ENCODE measurements at places on chromosomes 16 and 17.
A peak's percentile ranks its signal among the peaks of the same experiment; 100 is the strongest.

- DNase-seq: no peak
Measured at GRCh38 chr17:61247439-61247838, 152.2 kb upstream of the TBX2 start.

DNA sequence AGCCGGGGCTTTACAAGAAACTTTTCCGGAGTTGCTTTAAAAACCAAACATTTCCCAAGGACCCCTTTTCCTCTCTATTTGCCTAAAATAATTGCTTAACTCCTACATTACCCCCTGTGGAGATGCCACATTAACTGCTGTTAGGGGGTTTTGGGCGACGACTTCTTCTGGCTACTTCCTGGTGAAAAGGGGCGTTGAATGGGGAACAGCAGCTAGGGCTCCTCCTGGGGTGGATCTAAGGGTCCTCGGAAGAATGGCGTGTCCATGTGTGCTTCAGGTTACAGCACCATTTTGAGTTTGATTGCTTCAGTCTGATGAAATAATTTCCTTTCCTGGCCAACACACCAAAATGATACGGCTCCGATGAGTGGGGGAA lies 22.0 kb downstream of the ABCC1 start:
- no peak for DNase-seq

GRCh38 chr17:60077672-60078519 lies 825 bp downstream of the HEATR6 start:
- peak; percentile 90 for DNase-seq

- no peak for DNase-seq
Measured at GRCh38 chr17:30230596-30231125, 4.8 kb downstream of the SLC6A4 start.

- peak; percentile 69 for DNase-seq
Measured at GRCh38 chr17:58364270-58364942, 12.4 kb upstream of the SUPT4H1 start.

GRCh38 chr17:4176808-4177472 lies 33.9 kb downstream of the CYB5D2 start:
- DNase-seq: no peak

DNA sequence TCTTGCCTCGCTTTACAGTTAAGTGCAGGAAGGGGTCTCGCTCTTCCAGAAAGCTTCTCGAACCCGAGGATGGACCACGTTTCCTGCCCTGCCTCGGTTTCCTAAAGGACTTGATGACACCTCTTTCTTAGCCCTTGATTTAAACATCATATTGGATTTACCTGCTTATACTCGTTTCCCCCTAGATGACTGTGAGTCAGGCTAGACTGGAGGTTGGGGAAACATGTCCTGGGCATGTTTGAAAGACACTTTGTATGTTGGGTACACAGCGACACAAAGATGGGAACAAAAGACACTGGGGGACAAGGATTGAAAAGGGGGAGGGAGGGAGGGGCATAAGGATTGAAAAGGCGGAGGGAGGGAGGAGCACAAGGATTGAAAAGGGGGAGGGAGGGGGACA lies 30.0 kb downstream of the SDK2 start:
- DNase-seq: no peak

- no peak for DNase-seq
Measured at GRCh38 chr17:81939218-81939617, 2.1 kb upstream of the PYCR1 start.

DNA sequence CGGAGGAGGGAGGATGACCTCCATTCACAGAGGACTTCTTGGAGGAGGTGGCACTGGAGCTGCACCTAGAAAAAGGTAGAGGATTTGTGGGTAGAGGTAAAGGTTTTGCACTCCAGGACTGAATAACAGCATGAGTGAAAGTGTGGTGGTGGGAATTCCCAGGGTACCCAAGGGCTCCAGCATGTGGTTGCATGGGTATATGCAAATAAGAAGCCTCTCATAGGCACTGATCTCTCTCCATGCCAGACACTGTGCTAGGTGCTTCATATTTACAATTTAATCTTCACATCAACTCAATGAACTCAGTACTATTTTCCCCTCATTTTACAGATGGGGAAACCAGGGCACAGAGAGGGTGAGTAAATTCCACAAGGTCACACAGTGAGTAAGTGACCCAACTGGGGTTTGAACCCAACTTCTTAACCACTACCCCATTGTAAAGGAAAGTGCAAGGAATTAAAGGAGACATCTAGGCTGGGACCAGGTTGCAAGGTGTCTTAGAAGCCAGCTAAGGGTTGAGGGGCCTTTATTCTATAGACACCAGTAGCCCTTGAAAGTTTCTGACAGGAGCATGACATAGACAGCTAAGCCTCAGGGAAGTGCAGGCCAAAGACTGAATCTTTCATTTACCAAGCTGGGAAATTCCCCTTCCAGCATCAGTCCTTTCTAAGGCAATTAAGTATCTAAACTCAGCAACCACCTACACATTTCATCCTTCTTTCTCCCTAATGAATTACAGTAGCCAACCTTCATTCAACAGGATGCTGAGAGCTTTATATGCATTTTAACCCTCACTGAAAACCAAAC lies 21.3 kb downstream of the SCNN1B start:
- DNase-seq: no peak

- DNase-seq: peak; percentile 29
Measured at GRCh38 chr16:14600164-14600563, 29.9 kb downstream of the PARN start.

- DNase-seq: peak; percentile 66
Measured at GRCh38 chr16:89037261-89038152, 56.1 kb upstream of the ACSF3 start.

DNA sequence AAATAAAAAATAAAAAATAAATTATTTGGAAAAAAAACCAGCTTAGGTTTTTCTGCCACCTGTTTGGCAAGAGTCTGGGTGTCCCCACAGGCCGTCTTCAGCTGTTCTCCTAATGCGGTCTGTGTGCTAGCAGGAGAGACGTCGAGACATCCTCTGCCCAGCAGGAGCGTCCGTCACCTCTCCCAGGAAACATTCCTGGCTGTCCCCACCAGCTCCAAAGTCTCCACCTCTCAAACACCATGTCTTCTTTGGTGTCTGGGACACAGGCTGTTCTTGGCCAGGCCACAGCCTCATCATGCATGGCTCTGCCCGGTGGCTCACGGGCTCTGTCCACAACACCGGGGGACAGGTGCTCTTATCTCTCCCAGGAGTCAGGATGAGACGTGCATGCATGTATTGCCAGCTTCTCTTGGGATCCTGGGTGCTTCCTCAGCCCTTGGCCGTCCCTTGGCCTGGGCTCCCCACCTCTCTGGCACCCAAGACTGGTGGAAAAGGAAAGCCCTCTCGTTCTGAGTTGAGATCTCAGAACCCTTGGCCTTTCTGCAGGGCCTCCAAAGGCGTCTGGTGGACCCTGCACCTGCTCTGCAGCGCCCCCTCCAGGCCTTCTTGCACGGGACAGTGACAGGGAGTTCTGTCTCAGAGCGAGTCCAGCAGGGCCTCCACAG lies 84.9 kb upstream of the CBX4 start:
- peak; percentile 88 for DNase-seq

GRCh38 chr16:57529391-57530103 lies 6.8 kb downstream of the CCDC102A start:
- no peak for DNase-seq

DNA sequence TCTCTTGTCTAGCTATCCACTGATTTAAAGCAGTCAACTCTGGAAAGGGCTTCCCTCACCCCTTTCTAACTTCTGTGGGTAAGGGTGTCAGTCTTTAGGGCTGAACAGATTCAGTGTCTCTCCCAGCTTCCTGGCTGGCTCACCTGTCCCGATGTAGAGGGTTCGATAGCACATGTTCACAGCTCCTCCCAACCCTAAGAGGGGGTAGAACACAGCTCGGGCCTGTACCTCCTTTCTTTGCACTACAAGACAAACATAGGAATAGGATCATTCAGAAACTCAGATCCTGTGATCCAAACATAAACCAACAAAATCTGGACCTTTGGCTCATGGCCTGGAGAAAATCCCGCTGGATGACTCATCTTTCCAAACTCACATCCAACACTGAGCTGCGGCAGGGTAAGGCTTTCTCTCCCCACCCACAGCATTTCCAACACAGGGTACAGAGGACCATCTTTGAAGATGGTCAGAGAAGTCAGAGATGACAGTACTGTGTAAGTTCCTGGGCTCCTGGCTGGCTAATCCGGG lies 5.8 kb upstream of the DHRS13 start:
- DNase-seq: no peak

DNA sequence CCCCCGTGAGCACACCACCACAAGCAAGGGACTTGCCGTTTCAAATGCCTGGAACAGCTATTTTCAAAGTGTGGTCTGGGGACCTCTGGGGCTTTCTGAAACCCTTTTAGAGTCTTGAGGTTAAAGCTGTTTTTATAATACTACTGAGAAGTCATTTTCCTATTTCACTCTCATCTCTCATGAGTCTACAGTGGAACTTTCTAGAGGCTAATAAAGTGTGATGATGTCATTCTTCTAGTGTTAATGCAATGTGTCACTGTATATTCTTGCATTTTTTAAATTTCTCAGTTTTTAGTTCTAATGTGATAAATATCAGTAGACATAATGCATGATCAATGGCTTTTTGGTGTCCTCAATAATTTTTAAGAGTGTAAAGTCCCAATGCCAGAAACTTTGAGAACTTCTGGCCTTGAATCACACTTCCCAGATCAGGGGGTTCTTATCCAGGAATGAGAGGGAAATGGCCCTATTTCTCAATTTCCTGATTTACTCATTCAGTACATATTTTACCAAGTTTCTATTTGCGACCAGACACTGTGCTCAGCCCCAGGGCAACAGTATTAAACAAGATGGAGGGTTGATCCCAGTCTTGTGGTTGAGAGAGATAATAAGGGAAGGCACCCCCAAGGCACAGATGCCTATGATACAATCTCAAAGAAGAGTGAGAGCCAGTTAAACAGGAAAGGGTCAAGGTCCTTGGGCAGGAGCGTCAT lies 444.0 kb downstream of the HS3ST3B1 start:
- no peak for DNase-seq

- peak; percentile 43 for DNase-seq
Measured at GRCh38 chr17:40556884-40557414, 8.3 kb downstream of the CCR7 start.

- no peak for DNase-seq
Measured at GRCh38 chr17:39920218-39921210, 2.1 kb upstream of the GSDMB start.

DNA sequence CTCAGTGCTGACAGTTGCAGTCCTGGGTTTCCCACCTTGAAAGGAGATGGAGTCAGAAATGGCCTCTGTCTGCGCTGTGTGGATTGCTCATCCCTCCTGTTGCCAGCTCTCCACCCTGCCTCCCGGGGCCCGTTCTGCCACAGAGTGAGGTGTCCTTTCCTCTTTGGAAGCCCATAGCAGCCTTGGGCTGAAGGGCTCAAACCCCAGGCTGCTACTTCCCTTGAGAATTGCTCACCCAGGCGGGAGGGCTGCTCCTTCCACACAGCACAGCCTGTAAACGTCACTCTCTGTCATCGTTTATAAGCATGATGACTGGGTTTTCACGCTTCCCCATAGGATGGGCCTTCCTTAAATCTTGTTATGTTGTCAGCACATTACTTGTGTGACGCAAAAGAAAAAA lies 62.7 kb downstream of the FOXK2 start:
- no peak for DNase-seq

DNA sequence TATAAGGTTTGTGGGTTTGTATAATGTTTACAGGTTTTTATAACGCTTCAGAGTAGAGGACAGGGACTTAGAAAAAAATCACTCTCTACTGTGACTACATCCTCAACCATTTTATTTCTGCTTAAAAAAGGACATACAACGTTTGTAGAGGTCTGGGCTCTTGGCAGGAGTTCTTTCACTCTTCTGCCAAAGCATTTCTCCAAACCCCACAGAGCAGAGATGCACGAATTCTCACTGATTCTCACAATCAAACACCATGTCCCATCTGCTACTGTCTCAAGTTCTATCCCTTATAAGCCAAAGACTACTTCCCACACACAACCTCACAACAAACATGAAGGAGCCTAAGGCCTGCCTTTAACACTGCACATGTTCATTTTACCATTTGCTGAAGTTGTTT lies 7.0 kb upstream of the ANKFY1 start:
- DNase-seq: no peak

GRCh38 chr16:77435272-77435820 lies 512 bp upstream of the ADAMTS18 start:
- no peak for DNase-seq

DNA sequence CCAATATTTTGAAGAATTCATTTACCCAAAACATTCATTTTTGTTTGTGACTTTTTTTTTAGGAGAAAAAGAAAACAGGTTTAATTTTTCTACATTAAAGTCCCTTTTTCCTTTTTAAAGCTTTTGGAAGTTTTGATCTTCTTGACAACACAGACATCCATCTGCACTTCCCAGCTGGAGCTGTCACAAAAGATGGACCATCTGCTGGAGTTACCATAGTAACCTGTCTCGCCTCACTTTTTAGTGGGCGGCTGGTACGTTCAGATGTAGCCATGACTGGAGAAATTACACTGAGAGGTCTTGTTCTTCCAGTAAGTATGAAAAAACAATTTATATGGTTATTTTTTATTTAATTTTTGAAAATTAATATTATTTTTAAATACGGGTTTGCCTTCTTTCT lies 37.2 kb downstream of the SIAH1 start:
- no peak for DNase-seq

GRCh38 chr16:54158986-54159385 lies 127.6 kb downstream of the IRX3 start:
- DNase-seq: no peak

DNA sequence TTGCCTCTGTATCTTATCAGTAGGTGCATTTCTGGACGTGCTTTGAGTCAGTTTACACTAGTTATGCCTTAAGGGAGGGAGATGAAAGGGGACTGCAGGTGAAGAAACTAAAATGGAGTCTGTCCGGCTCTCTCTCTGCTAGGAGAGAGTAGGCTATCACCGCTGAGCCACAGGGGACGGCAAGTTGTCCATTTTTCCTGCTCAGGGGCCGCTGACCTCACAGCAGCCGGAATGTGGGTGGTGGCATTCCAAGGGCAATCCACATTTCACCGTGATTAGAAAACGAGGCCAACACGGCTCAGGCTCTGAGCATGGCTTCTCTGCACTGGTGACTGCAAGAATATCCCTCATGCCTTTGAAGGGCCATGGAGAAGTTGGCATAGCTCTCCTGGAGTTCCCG lies 19.0 kb upstream of the KLHDC4 start:
- no peak for DNase-seq
